H9 (cell line): ENCODE measurements at places on chromosomes 13 and 19. TPM values are rescaled to one million over a fixed set of nuclear protein-coding genes. Genes with fewer than 3 reads are reported as not detected.

MUC16 gene
- total RNA-seq = 0.22 and 0.29 TPM in 2 replicates

LYPD3 gene
- total RNA-seq = 1.8 TPM in 2 replicates

ETFB gene
- 44.8 and 49.4 TPM in 2 replicates for total RNA-seq

DNA sequence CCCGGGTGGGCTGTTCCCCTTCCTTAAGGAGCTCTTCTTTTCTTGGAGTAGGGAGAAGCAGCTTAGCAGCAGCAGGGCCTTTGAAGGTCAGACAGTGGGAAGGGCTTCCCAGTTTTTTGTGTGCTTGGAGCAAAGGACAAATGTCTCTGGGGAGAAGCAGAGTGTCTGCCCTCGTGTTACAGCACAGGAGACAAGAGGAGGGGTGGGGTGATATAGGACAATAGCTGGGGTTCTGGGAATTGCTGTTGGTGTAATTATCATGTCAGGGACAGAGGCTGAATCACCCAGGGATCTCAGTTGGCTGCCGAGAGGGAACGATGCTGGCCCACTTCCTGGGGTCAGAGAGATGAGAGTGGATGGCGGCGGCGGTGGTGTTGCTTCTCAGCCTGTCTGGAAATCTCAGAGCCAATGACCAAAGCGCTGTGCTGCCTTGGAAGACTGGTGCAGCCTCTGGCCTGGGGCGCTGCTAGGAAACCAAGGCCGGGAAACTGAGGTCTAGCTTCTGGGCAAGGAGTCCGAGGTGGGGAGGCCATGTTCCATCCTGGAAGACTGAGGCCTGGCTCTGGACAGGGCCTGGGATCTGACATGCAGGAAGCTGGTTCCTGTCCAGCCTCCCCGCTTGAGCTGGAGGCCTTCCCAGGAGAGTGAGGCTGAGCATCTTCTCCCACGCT, 1.2 kb downstream of the INAFM1 start:
- H3K36me3 ChIP-seq = peaks cover 14% of the 10 kb centered on the region
- H3K27me3 ChIP-seq = no peaks in the 10 kb centered on the region
- no peak for DNase-seq
- H3K4me3 ChIP-seq = peak overlapping the region; percentile 68
- H3K4me1 ChIP-seq = peaks cover 5% of the 10 kb centered on the region

- H3K4me3 ChIP-seq = no peak overlapping the region
- H3K27ac ChIP-seq = no peak overlapping the region
- H3K36me3 ChIP-seq = no peaks in the 10 kb centered on the region
- H3K27me3 ChIP-seq = peaks cover 64% of the 10 kb centered on the region
These were observed 14.4 kb downstream of the COMP start for GRCh38 chr19:18776736-18777135.

DNA sequence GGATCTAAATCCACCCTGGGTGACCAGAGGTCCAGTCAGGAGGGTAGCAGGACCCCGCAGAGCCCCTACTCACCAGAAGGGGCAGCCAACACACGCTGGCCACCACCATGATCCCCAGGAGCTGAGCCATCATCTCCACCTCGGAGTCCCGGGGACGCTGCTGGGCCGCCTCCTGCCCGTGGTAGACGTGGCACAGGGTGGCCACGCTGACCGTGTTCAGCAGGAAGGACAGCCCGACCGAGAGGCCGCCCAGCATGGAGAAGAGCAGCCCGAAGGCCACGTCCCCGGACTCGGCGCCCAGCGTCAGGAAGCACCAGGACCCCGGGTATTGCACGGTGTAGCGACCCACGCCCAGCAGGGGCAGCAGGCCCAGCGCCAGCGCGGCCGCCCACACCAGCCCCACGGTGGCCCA, 6.9 kb downstream of the TBXA2R start:
- H3K4me1 ChIP-seq = no peaks in the 10 kb centered on the region
- H3K27ac ChIP-seq = no peak overlapping the region
- no peaks in the 10 kb centered on the region for H3K27me3 ChIP-seq
- no peaks in the 10 kb centered on the region for H3K36me3 ChIP-seq

DNA sequence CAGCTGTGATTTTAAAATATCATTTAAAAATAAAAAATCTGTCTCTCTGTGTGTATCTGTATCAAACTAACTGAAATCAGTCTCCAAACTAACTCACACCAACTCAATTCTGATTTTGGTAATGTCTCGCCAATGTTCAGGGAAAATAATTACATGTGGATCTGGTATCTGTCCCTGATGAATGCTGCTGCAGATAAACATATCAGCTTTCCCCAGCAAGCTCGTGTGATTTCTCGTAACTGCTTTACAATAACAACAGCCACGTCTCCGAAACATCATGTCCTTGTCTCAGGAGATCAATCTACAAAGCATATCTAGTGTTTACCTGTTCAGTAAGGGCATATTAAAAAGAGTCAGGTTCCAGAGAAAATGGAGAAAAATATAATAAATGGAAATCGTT, 129.0 kb downstream of the IRS2 start:
- H3K27me3 ChIP-seq = no peaks in the 10 kb centered on the region
- H3K36me3 ChIP-seq = no peaks in the 10 kb centered on the region
- DNase-seq = no peak
- no peaks in the 10 kb centered on the region for H3K4me1 ChIP-seq

GRCh38 chr19:51018745-51019543, 565 bp downstream of the KLK10 start:
- H3K27ac ChIP-seq = no peak overlapping the region
- peak; percentile 59 for DNase-seq
- peak overlapping the region; percentile 89 for H3K4me3 ChIP-seq
- peaks cover 2% of the 10 kb centered on the region; the same call in 1 of the 3 replicates for H3K36me3 ChIP-seq
- no peaks in the 10 kb centered on the region; the same call in 1 of the 2 replicates for H3K27me3 ChIP-seq

DNA sequence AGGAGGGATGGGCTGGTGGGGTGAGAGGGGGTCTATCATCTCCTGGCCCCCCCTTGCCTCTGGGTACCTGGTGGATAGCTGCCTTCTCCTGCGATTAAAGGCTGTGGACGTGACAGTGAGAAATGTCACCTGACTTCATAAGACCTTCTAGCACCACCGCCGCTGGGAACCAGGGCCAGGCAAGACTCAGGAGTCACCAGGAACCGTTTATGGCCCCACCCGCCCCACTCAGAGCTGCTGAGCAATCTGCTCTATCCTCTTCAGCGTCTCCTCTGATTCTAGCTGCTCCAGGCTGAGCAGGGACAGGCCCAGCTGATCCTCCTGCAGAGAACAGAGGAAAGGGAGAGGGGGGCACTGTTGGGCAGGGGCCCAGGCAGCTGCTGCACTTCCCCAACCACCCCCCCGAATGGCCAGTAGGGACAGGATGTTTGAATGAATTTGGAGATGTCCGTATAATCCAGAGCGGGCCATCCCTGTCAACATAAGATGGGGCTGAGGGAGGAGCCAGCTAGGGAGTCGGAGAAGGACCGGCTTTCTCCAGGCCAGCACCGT, 10.9 kb downstream of the KLC3 start:
- H3K4me3 ChIP-seq = no peak overlapping the region
- H3K4me1 ChIP-seq = no peaks in the 10 kb centered on the region
- H3K27me3 ChIP-seq = no peaks in the 10 kb centered on the region
- H3K36me3 ChIP-seq = peaks cover 74% of the 10 kb centered on the region
- no peak for DNase-seq

DNA sequence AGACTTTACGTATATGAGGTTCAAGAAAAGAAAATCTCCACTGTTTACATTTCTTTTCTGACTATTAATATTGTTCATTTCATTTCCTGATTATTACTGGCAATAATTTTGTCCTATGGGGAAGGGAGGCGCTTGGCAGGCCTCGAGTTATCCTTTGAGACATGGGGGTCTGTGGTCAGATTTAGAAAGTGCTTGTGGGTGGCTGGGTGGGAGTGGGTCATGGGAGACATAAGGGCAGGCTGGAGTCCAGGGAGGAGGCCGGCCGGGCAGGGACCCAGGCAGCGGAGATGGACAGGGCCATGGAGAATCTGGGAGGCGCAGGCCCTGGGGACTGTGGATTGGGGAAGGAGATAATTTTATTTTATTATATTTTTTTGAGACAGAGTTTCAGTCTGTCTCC, 40.1 kb downstream of the LTBP4 start:
- H3K36me3 ChIP-seq = no peaks in the 10 kb centered on the region
- no peaks in the 10 kb centered on the region; the same call in 1 of the 2 replicates for H3K27me3 ChIP-seq
- no peaks in the 10 kb centered on the region for H3K4me1 ChIP-seq
- H3K4me3 ChIP-seq = no peak overlapping the region
- H3K27ac ChIP-seq = no peak overlapping the region
- DNase-seq = no peak
